ENCODE measurements at places on chromosomes 13 and 19.

- H3K36me3 ChIP-seq = peaks cover 41% of the 10 kb centered on the region
Measured at GRCh38 chr19:58277748-58278540, 811 bp upstream of the ZNF8 start.

DNA sequence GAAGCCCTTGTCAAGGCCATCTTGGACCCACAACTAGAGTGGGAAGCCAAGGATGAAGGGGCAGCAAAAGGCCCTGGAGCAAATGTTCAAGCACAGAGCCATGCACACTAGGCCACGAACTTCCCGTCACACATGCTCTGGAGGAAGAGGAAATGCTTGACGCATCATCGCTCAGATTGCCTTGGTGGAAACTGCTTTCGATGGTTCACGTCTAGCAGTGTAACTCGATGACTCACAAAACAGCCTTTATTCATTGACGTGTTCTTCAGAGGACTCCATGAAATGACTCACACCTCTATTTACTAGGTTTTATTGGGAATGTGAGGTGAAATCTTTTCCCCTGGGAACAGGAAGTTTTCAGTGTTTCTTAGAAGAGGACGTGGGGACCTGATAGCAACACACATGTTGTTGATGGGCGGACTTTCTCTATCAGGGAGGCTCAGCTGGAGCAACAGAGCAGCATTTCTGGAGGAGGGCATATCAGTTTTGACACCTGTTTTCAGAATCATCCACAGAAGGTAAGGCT lies 79.8 kb upstream of the FLT1 start:
- no peak overlapping the region for H3K27ac ChIP-seq
- H3K4me3 ChIP-seq = no peak overlapping the region
- peaks cover 10% of the 10 kb centered on the region for H3K27me3 ChIP-seq
- no peaks in the 10 kb centered on the region for H3K36me3 ChIP-seq

GRCh38 chr19:5293612-5294378 lies 46.8 kb downstream of the PTPRS start:
- peak; percentile 54 for DNase-seq
- peaks cover 27% of the 10 kb centered on the region for H3K4me1 ChIP-seq
- no peak overlapping the region for H3K27ac ChIP-seq
- H3K36me3 ChIP-seq = no peaks in the 10 kb centered on the region

GRCh38 chr19:5711713-5712161 lies 8.2 kb downstream of the LONP1 start:
- no peaks in the 10 kb centered on the region for H3K4me1 ChIP-seq
- H3K36me3 ChIP-seq = peaks cover 66% of the 10 kb centered on the region
- H3K27ac ChIP-seq = no peak overlapping the region
- no peaks in the 10 kb centered on the region for H3K27me3 ChIP-seq

DNA sequence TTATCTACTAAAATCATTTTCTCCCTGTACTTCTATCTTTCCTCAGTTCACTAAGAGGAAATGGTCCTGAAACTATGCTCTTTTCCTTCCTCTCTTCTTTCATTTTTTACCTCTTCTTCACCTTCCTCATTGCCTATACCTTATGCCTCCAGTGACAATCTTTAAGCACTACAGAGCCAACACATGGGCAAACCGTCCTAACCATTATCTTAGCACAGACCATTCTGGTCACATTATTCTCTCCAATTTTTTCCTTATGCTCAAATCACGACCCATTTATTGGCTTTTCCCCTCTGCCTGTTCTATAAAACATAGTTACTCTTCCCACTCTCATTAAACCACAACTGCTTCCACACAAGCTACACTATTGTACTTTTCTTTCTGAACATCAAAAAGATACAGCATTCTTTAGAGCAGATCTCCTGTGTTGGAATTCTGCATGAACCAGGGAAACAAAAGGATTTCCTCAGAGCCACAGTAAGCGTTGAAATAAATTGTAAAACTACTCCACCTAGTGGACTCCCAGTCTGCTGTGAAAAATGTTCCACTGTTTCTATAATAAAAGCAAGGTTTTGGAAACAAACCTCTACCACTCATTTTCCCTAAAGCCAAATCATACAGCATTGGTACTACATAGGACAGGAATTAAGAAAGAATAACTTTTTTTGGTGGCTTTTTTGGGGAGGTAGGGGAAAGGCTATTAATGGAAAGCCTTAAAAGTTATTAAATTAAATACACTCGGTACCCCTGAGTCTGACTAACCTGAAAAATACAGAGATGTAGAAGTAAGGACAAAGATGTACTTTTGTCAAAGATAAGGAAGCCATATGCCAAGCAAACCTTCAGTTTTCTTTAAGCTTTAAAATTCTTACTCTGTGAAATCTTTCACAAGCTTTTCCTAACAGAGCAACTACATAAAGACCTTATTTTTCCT lies 19.5 kb downstream of the NUFIP1 start:
- DNase-seq = peak; percentile 72
- no peak overlapping the region for H3K27ac ChIP-seq
- H3K36me3 ChIP-seq = peaks cover 17% of the 10 kb centered on the region
- no peak overlapping the region for H3K4me3 ChIP-seq

GRCh38 chr19:9941671-9942070 lies 5.4 kb upstream of the OLFM2 start:
- DNase-seq = no peak
- H3K4me3 ChIP-seq = no peak overlapping the region
- H3K27ac ChIP-seq = no peak overlapping the region
- H3K27me3 ChIP-seq = peaks cover 4% of the 10 kb centered on the region

DNA sequence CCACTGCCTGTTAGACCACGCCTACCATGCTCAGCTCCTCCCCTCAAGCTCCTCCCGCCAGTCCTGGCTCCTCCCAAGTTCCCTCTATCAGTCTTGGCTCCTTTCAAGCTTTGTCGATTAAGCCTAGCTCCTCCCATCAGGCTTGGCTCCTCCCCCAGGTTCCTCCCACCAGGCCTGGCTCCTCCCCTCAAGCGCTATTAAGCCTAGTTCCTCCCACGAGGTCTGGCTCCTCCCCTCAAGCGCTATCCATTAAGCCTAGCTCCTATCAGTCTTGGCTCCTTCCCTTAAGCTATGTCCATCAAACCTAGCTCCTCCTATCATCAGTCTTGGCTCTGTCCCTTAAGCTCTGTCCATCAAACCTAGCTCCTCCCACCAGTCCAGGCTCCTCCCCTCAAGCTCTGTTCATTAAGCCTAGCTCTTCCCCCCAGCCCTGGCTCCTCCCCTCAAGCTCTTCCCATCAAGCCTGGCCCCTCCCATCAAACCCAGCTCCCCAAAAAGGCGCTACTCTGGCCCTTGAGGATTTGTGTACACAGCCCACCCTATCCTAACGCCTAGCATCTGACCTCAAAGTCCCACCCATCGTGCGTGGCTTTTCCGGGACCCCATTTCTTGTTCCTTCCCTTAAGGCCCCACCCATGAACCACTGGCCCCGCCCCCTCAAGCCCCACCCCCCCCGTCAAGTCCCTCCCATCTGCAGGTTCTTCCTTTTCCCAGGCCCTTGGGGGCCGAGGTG lies 10.0 kb downstream of the CAMSAP3 start:
- no peaks in the 10 kb centered on the region for H3K36me3 ChIP-seq
- H3K27ac ChIP-seq = no peak overlapping the region
- peaks cover 5% of the 10 kb centered on the region for H3K27me3 ChIP-seq
- DNase-seq = peak; percentile 14

DNA sequence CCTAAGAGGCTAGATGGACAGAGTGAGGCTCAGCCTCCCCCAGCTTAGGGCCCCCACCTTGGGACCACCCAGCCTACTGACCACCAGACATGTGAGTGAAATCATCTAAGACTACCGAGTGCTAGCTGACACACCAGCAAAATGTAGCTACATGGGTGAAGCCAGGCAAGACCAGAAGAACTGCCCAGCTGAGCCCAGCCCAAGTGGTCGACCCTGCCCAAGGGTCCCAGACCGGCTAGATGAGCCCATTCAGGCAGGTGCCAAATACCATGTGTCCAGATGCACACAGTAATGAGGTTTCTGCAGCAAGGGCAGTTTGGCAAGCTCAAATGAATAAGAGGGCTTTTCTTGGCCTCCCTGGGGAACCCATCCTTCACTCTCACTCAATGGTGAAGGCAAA lies 56.6 kb downstream of the ZNF557 start:
- H3K27me3 ChIP-seq = no peaks in the 10 kb centered on the region
- H3K4me3 ChIP-seq = peak overlapping the region; percentile 29
- no peaks in the 10 kb centered on the region for H3K4me1 ChIP-seq
- DNase-seq = no peak
- H3K27ac ChIP-seq = no peak overlapping the region

DNA sequence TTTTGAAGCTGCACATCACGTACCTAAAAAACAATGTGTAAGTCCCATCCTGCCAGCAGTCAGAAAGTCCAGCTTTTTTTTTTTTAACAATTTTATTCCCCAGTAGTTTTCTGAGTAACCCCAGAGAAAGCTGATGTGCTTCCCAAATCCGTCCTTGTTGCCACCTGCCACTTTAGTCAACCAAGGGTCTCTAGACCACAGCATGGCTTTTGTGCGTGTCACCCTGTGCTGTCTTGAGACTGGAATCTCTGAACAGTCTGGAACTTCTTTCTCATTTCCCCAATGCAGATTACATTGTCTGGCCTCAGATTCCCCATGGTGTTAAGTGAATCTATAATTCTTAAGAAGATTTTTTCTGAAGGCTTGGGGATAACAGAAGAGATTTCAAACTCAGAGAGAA lies 289.2 kb upstream of the KLF12 start:
- no peaks in the 10 kb centered on the region for H3K36me3 ChIP-seq
- no peak overlapping the region for H3K27ac ChIP-seq
- no peaks in the 10 kb centered on the region for H3K27me3 ChIP-seq
- DNase-seq = no peak

- H3K4me1 ChIP-seq = no peaks in the 10 kb centered on the region
- H3K27ac ChIP-seq = no peak overlapping the region
- H3K36me3 ChIP-seq = no peaks in the 10 kb centered on the region
- no peak for DNase-seq
- H3K4me3 ChIP-seq = no peak overlapping the region
Measured at GRCh38 chr19:35229601-35230000, 1.1 kb upstream of the FAM187B start.

- no peaks in the 10 kb centered on the region for H3K36me3 ChIP-seq
- DNase-seq = no peak
- no peaks in the 10 kb centered on the region for H3K27me3 ChIP-seq
- H3K27ac ChIP-seq = no peak overlapping the region
- H3K4me1 ChIP-seq = no peaks in the 10 kb centered on the region
Measured at GRCh38 chr19:16942583-16942982, 53.8 kb downstream of the F2RL3 start.

DNA sequence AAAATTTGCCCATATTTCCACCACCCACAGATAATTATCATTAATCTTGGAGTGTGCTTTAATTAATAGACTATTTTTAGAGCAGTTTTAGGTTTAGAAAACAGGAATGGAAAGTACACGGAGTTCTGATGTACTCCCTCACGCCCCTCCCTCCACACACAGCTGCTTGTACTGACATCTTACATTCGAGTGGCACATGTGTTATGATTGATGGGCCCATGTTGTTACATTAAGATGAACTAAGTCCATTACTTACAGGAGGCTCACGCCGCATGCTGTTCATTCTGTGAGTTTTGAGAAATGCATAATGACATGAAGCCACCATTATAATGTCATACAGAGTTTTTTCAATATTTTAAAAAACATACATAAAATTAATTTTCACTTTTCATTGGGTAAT lies 1.2 kb upstream of the SPATA13 start:
- H3K4me1 ChIP-seq = peaks cover 17% of the 10 kb centered on the region
- H3K27me3 ChIP-seq = no peaks in the 10 kb centered on the region
- H3K36me3 ChIP-seq = no peaks in the 10 kb centered on the region

GRCh38 chr19:15256708-15257331 lies 24.6 kb upstream of the EPHX3 start:
- no peaks in the 10 kb centered on the region for H3K27me3 ChIP-seq
- H3K27ac ChIP-seq = no peak overlapping the region
- DNase-seq = no peak
- H3K4me3 ChIP-seq = no peak overlapping the region
- peaks cover 29% of the 10 kb centered on the region for H3K4me1 ChIP-seq

DNA sequence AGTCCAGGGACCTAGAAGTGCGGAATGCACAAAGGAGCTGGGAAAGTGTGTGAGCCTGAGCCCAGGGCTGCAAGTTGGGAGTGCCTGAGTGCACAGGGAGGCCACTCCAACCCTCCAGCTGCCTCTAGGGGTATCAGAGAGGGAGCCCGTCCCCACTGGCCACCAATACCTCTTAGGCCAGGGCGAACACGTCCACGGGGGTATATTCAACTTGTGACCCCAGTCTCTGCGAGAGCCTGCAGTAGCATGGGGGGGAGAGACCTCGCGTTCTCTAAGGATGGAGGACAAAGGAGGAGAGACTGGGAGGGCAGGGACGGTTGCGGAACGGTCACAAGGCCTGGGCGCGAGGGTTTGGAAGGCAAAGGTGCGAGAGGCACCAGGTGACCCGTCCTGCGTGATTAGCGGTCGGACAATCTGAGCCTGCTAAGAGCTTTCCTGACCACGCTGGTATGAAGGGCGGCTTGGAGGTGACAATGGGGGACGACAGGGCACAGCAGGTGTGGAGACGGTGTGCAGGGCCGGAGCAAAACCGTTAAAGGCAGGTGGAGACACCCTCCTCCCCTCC lies 676 bp downstream of the CD320 start:
- H3K27me3 ChIP-seq = no peaks in the 10 kb centered on the region
- no peak overlapping the region for H3K27ac ChIP-seq
- peak overlapping the region; percentile 65 for H3K4me3 ChIP-seq
- no peak for DNase-seq
- peaks cover 56% of the 10 kb centered on the region for H3K36me3 ChIP-seq
- peaks cover 21% of the 10 kb centered on the region for H3K4me1 ChIP-seq

DNA sequence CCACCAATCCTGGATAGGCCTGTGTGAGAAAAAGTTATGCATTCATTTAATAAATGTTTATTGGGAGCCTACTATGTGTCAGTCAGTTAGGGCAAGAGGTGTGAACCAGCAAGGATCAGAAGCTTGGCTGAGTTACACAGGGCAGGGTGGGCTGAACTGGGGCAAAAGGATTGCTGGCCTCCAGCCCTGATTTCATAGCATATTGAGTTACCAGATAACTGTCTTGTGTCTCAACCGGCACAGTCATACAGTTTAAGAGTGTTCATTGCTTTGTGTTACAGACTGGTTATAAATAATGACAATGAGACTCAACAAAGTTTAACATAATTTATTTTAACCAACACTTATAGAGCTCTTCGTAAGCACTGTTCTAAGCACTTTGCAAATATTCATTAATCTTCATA lies 253.8 kb downstream of the DLEU7 start:
- H3K4me1 ChIP-seq = peaks cover 13% of the 10 kb centered on the region
- H3K27me3 ChIP-seq = no peaks in the 10 kb centered on the region
- no peaks in the 10 kb centered on the region for H3K36me3 ChIP-seq
- no peak overlapping the region for H3K4me3 ChIP-seq

GRCh38 chr19:518598-519231 lies 11.4 kb downstream of the TPGS1 start:
- no peak for DNase-seq
- H3K4me3 ChIP-seq = no peak overlapping the region
- no peaks in the 10 kb centered on the region for H3K27me3 ChIP-seq
- H3K27ac ChIP-seq = no peak overlapping the region

- H3K4me1 ChIP-seq = peaks cover 24% of the 10 kb centered on the region
- H3K27ac ChIP-seq = no peak overlapping the region
- no peak for DNase-seq
- no peak overlapping the region for H3K4me3 ChIP-seq
- H3K36me3 ChIP-seq = no peaks in the 10 kb centered on the region
Measured at GRCh38 chr13:114141261-114141996, 9.0 kb upstream of the RASA3 start.
